ENCODE measurements at places on chromosomes 12 and 14.

DNA sequence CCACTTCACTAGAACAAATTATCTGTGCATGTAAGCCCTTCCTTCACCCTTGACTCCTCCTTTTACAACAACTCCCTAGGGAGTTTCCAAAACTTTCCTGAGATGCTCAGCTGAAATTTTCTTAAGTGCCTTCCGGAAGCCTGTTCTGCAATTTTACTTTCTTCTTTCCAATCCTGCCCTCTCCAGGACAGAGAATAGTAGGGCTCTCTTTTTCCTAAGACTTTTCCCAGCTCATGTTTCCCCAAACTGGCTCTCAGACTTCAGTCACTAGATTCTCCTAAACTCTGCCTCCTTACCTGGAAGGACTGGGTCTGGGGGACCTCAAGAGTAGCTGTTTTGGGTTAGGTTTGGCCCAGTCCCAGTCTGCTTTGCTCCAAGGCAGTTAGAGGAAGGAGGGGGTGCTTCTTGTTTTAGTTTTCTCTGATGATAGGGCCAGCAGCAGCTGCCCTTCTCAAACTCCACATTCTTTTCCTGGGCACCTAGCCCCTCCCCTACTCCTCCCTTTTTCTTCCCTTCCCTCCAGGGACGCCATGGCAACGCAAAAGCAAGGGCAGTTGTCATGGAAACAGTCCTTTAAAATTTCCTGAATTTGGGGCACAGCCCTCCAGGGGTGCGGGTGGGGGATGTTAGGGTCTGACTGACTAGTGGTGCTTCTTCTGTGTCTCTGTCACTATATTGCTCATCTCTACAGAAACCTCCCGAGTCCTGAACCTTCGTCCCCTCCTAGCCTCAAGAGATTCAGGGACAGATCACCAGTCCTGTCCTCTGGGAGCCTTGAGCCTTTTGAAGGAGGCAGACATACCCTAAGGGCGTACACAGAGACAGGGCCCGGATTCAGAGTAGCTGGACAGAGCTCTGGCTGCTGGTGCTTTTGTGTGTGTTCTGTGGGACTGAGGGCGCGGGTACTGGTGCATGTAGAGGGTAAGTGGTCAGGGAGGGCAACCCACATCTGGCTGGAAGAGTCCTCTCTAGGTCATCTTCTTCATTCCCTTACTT lies 17.0 kb downstream of the PPP1R1A start:
- DNase-seq, result no peak

GRCh38 chr12:110641521-110641920 lies 27.6 kb downstream of the TCTN1 start:
- no peak for DNase-seq

GRCh38 chr12:8914716-8915526 lies 612 bp downstream of the PHC1 start:
- peak; percentile 35 for DNase-seq

GRCh38 chr12:114306646-114307045 lies 99.3 kb downstream of the TBX5 start:
- no peak for DNase-seq

- no peak for DNase-seq
These were observed 441.2 kb downstream of the BTG1 start for GRCh38 chr12:91704446-91704845.

DNA sequence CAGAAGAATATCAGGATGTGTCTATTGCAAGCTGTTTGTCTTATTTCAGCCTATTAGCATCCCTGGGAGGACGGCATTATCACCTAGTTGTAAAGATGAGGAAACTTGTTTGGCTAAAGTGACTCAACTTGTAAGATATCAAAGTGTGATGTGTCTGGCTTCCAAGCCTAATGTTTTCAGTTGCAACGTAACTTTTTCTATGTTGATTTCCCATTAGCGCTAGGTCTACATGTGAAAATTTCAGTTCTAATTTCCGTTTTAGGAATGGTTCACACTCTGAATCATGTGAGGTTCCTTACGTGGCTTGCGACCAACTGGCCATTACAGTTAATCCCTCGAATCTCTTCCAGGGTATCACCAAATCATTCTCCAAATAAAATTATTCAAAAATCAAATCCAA lies 58.0 kb downstream of the LLPH start:
- DNase-seq, result no peak

- no peak for DNase-seq
These were observed 114.1 kb downstream of the SLC15A4 start for GRCh38 chr12:128709660-128710059.

DNA sequence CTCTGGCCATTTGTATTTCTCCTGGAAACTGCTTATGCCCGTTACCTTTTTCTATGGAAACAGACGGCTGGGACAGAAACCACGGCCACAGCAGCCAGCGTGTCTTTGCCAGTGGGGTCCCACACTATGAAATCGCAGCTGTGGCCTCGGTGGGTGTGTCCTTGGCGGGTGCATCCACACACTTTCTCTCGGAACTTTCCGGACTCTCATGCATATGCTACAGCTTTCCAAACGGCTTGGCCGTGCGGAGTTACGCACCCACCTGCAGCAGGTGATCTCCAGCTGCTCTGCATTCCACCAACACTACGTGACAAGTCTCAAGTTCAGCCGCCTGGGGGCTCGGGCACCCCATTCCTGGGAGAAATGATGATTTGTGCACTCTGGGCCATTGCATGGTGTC lies 1.3 kb upstream of the BTBD6 start:
- DNase-seq, result no peak

- DNase-seq, result peak; percentile 30
These were observed 181.3 kb downstream of the ITPR2 start for GRCh38 chr12:26651566-26652188.

- DNase-seq, result no peak
These were observed 109.7 kb upstream of the PRMT8 start for GRCh38 chr12:3381059-3382047.

- no peak for DNase-seq
These were observed 255.8 kb downstream of the CCDC91 start for GRCh38 chr12:28446031-28446430.

DNA sequence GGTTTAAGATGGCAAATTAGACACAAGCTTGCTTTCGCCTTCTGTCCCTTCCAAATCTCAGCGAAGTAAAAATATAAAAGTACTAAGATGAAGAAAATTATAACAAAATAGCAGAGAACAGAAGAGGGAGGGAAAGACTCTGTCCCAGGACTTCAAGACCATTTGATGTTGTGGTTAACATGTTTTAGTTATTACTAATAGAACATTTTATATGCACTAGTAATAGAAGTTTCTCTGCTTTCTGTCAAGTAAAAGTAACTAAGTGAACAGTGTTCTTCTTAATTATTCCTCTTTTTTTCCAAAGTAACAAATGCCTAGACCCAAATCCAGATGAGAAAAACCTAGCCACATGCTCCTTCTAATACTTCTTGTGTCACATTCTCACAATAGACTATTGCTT lies 85.1 kb upstream of the DAAM1 start:
- DNase-seq, result no peak

GRCh38 chr12:54357506-54358190 lies 6.6 kb downstream of the GPR84 start:
- DNase-seq, result no peak

DNA sequence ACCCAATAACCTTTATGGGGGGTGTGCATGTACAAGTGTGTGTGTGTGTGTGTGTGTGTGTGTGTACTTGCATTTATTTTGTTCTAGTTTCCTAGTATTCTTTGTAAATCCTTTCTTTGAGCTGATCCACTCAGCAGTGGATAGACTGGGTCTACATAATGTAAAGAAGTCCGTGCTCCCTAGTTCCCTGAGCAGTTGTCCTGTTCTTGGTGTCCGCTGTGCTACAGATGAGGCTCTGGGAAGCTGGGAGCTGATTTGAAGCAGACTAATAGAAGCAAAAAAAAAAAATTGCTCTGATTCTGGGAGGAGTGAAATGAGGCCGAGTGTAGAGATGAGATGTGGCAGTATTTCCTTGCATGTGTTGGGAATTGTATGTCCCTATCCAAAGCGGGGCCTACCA lies 150.4 kb upstream of the WSCD2 start:
- DNase-seq, result no peak

GRCh38 chr12:58804749-58805148 lies 115.6 kb downstream of the LRIG3 start:
- no peak for DNase-seq

- DNase-seq, result no peak
These were observed 10.7 kb downstream of the DHRS2 start for GRCh38 chr14:23646648-23647549.

DNA sequence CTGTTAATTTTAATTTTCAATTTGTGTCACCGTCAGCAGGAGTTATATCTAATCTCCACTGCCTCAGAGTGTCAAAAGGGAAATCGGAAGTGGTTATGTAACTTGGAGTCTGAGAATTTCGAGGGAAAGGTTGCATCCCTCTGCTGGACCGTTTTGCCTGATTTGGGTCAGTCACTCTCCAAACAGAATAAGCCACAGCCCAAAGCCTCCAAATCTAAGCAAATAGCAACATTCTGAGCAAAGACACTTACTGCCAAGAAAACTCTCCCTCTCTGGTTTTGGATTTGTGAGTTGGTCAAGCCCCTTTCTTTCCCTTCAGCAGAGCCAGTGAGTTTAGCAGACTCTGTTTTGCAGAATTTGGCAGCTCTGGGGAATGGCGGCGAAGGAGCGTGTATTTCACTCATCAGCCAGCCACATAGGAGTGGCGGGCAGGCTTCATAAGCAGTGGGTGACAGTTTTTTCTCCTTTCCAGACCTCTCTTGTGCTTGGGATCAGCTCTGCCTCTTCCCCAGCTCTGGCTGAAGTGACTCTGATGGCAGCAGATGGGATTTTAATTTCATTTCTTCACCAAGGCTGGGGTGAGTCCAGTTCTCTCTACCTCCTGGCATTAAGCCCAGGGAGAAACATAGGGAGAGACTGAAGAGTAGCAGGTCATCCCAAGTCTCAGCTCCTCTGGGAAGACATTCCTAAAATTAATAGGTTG lies 218.7 kb upstream of the NOS1 start:
- DNase-seq, result no peak

DNA sequence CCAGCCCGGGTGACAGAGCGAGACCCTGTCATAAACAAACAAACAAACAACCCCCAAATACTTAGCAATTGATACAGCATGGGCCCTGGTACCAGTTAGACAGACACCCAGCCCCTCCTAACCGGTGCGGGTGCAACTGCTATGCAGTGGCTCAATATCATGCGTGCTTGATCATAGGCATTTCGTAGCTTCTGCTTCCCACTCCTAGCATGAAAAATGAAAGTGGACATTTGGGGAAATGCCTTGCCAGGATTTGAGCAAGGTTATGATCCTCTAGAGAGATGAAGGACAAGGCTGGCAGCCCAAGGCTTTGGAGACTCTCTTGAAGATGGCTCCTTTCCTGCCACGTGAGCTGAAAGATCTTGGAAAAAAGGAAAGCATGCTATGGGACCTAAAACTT lies 13.7 kb downstream of the FGF6 start:
- DNase-seq, result no peak

- no peak for DNase-seq
These were observed 184.5 kb upstream of the CRY1 start for GRCh38 chr12:107277855-107278254.

GRCh38 chr12:16347391-16348298 lies at the start of gene MGST1:
Gene MGST1, plus strand, starts transcription at chr12:16347645. Its CDS starts 6,608 bp downstream, at chr12:16354253.
- DNase-seq, result no peak

DNA sequence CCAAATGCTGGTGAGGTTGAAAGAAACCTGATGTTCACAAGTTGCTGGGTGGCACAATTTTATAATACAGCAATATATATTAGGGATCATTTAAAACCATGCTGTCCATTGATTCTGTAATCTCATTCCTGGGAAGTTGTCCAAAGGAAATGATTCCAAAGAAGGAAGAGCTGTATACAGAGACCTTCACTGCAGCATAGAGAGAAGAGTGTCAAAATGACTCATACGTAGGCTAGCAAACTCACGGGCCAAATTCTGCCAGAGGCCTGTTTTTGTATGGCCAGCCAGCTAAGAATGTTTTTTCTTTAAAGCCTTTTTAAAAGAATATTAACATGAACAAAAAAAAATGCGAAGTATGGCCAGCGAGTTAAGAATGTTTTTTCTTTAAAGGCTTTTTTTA lies 69.2 kb upstream of the MED13L start:
- DNase-seq, result no peak

- DNase-seq, result no peak
These were observed 32.4 kb upstream of the HDAC7 start for GRCh38 chr12:47852096-47852571.
